Activated CD4-positive, CD25-positive, alpha-beta regulatory T cell treated with anti-CD3 and anti-CD28 coated beads, Interleukin-2, amount 50 U/mL, for 16 hours (primary cell): ENCODE measurements at places on chromosomes 4 and X.

DNA sequence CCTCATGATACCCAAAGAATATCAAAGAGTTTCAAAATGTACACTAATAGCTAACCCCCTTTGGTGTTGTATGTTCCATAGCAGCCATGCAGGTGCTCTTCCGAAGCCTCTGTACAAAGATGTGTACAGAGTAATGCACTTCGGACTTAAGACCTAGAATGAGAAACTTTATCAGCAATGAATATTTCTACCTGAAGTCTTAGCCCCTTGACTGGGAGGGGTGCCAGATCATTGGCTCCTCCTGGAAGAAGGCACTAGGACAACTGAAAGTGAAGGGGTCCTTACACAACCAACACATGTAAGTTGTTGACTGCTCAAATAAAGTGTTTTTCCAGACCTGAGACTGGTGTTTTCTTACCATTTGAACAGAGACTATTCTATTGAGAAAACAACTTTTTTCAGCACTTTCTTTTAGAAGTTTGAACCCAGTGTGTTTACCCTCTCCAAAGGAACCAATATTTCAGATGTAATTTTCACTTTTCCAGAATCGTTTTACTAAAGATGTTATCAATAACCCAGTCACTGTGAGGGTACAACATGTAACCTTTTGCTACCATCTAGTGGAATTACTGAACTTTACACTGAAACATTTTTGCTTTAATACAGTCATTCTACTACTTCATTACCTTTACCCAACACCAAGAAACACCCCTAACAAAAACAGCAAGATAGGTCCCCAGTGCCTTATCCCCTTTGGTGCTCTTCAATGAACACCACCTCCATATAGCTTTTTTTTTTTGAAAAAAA lies 33.3 kb upstream of the PRDX4 start:
- no peak for DNase-seq

- no peak for DNase-seq
These were observed 463.2 kb downstream of the ADGRL3 start for GRCh38 chr4:61663310-61663709.

GRCh38 chrX:148588649-148589310 lies 88.4 kb downstream of the AFF2 start:
- DNase-seq, result no peak

- DNase-seq, result no peak
These were observed 172.8 kb downstream of the FBXW7 start for GRCh38 chr4:152363086-152363485.

DNA sequence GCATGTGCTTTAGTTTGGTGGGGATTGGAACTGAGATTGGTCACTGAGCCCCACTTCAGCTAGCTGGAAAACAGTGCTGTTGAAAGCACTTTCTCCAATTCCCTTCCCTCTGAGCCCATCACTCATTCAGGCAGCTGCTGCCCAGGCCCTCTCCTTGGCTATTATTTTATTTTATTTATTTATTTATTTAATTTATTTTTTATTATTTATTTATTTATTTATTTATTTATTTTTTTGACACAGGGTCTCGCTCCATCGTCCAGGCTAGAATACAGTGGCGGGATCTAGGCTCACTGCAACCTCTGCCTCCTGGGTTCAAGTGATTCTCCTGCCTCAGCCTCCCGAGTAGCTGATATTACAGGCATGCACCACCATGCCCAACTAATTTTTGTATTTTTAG lies 51.8 kb upstream of the RBPJ start:
- DNase-seq, result no peak

- no peak for DNase-seq
These were observed 34.1 kb downstream of the TBC1D1 start for GRCh38 chr4:37924946-37925345.

- no peak for DNase-seq
These were observed 663.6 kb downstream of the PCDH7 start for GRCh38 chr4:31383767-31384166.

GRCh38 chr4:121696170-121696580 lies 605 bp downstream of the ANXA5 start:
- peak; percentile 26 for DNase-seq

GRCh38 chr4:48275247-48275646 lies 5.6 kb upstream of the TEC start:
- DNase-seq, result no peak

DNA sequence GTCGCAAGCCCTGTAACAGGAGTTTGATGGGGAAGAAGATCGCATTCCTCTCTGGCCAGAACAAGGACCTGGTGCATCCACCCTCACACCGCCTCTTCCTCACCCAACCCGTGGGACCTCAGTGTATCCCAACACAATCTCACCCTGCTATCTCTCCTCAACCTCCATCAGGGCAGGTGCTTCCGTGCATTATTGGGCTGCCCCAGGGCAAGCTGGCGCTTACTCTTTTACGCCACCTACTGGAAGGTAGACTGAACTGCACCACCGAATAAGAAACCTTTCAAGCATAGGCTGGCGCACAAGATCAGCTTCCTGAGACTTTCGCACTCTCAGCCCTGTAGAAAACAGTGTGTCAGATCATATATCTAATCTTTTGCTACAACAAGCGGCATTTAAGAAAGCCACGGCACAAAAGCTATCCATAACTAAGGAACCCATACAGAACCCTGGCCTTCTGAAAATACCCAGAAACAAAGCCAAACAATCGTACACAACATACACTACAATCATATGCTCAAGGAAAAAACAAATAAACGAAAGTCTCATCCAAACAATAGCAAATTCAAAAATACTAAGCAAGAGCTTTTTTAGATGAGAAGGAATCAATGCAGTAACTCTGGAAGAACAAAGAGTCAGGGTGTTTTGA lies 209.3 kb downstream of the UGT8 start:
- DNase-seq, result no peak

DNA sequence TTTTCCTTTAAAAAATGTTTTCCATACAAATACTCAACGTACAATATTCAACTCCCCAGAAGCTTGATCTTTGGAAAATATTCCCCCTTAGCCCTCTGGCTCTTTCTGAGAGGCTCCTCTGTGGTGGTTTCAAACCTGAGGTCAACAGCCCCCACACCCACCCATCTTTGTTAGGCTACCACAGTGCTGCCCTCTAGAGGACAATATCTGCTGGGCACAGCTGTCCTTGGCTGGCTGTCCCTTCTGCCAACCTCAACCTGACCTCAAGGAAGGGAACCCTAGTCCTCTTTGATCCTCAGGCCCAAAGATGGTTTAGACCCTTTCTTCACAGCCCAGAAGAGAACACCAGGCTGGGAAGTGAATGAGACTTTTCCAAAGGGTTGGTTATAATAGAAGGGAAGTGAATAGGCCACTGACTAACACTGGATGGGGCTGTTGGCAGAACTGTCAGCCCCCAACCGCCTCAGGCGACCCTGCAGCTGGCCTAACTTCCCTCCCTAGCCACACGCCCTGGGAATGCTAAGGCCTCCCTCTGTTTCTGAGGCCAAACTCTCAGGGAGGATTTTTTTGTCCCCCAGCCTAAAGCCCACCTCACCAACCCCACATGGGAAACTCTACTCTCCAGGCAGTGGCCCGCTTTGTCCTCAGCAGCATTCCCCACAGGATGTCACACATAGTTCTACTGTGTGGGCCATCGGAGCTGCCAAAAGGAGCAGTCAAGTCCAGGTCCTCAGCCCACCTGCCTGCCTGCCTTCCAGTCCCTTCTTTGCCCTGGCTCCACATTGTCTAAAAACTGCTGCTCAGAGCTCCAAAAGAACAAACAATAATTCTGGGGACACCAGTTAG lies 34.3 kb downstream of the NYX start:
- no peak for DNase-seq

GRCh38 chr4:122826553-122827257 lies at the start of gene FGF2:
Gene FGF2 (plus strand): TSS chr4:122826831. CDS start chr4:122827175, 344 bp downstream.
- DNase-seq, result no peak

DNA sequence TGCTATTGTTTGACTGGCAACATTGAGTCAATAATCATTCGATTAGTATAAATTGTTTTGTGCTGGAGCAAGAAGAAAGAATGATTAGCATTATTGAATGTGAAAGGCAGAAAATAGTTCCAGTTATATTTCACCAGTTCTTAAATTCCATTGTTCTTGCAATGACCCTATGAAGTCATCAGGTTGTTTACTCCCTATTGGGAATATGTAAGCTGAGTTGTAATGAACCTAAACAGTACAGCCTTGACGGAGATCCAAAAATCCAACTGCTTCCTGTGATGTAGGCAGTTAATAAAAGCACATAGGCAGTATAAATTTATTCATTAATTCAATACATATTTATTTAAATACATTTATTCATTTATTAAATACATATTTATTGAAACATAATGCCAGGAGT lies 947.5 kb downstream of the PCDH7 start:
- DNase-seq, result no peak

- DNase-seq, result no peak
These were observed 43.3 kb downstream of the LUZP4 start for GRCh38 chrX:115332832-115333231.

DNA sequence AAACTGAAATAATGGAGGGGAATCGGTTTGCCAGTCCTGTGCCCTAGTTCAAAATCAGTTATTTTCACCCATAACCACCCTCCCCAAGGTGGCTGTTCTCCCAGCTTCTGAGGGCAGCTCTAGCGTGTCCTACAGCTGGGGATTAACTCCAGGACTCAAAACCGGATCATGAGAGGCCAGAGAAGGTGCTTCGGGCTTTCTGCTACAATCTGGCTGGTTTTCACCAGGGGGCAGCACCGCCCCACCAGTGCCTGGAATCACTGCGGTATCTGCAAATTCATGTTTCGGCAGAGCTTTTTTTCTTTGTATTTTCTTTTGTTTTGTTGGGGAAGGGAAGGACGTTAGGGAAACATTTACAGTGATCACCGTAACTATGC lies 28.4 kb downstream of the PDHA1 start:
- DNase-seq, result peak; percentile 17

GRCh38 chr4:175703956-175704600 lies 108.0 kb downstream of the GPM6A start:
- no peak for DNase-seq

DNA sequence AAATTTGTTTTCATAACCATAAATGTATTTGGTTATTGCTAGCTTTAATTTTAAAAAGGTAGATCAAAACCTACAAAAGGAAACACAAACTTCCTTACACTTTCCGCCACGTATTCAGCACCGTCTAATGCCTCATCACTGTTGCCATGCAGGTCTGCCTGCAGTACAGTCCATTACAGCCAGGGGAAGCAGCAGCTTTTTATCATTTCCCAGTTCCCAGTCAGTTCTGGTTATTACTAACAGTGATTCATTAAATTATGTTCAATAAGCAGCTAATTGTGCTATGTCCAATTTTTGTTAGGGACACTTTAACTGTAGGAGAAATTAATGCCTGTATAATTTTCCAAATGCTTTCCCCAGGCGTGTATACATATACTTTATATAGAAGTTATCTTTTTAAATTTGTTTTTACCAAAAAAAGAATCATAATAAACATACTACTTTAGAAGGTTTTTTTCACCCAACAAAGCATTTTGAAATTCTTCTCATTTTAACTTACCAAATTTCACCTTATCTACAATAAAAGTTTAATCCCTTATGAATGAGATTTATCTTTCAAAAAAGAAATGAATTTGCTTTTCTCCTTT lies 93.3 kb downstream of the ANXA3 start:
- DNase-seq, result peak; percentile 10

- no peak for DNase-seq
These were observed 10.3 kb upstream of the MAGEB16 start for GRCh38 chrX:35787867-35788266.

DNA sequence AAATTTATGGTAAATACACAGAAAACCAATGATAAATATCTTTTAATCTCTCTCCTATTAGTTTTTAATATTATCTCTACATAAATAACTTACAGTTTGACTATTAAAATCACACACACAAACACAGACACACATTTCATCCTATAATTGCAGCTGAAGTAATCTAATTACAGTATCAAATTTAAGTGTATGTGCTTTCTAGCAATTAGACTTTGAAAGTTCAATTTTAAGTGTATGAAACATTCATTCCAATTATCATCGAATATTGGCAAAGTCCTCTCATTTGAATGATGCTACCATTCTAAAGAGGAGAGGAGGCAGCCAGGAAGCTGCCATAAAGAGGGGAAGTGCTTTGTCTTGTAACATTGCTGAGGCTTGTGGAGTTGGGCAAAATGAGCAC lies 221.2 kb upstream of the PABPC4L start:
- DNase-seq, result no peak

DNA sequence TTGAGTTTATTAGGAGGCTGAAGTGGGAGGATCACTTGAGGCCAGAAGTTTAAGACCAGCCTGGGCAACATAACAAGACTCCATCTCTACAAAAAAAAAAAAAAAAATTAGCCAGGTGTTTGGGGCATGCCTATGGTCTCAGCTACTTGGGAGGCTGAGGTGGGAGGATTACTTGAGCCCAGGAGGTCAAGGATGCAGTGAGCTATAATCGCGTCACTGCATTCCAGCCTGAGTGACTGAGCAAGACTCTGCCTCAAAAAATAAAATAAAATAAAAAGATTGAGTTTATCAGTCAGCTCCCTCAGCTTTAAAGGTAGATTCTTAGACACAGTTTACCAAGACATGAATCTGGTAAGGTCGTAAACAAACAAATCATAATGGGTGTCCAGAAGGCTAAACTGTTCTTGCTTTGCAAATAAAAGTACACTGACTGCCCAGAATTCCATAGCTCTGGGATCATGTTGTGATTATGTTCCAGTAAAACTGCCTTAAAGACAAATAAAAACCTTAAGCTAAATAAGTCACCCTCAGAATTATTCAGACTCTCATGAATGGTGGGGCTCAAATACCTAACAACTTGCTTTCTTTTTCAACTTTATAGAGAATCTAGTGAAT lies 18.7 kb downstream of the APOO start:
- no peak for DNase-seq

DNA sequence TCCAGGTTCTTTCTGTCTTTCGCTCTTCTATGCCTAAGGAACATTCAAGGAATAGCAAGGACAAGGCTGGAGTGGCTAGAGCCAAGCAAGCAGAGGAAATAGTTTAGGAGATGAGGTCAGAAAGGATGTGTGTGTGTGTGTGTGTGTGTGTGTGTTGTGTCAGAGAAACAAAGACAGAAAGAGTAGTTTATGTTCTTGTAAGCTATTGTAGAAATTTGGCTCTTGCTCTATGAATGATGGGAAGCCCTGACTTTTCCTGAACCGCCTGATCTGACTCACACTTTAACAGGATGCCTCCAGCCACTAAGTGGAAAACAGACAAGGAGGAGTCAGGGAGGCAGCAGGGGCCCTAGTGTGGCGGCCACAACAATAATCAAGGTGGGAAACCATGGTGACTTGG lies 39.7 kb downstream of the LGI2 start:
- DNase-seq, result no peak
